ENCODE measurements at places on chromosomes 4 and X.

DNA sequence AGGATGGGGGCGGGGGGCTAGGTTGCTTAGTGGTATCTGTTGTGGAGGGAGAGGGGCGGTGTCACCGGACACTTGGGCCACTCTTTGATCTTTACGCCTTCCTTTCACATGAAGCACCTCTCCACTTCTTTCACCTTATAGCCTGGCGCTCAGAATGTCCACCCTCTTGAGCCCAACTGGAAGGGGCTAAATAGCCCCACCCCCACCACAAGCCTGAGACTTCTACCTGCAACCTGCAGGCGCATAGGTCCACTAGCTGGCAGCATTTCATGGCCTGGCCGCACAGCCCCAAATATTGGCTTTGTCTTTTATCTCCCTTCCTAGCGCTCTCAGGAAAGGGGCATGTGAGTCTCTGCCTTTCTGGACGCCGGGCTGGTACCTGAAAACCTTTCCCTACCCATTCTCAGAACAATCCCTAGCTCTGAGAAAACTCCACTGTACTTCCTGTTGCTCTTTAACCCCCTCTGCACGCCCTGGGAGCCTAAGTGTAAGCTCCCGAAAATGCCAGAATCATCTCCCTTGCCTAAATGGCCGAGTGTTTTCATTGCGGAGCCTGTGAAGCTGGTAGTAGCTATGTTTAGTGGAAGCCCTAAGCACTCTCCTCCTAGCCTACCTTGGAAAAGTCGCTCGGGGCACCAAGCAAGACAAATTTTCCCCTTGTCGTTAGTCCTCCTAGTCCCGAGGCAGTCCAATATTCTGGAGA, 1.2 kb upstream of the TRPC5 start:
- DNase-seq: no peak

DNA sequence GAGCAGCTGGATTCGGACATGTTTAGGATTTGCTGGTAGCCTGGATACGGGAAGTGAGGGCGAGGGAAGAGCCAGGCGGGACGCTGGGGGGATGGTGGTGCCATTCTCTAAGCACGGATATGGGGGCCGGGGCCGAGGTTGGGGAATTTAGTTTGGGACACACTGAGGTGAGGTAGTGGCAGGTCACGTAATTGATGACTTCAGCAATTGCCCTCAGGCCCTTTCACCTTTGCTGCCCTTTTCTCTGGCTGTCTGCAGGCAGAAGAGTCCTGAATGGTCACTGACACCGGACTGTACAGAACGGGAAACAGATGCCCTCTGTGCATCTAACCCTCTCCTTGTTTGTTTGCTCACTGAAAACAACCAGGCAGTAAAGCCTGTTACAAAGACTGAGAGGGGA, 16.9 kb upstream of the HMGB3 start:
- DNase-seq: no peak

GRCh38 chr4:126993351-126993750, 639.4 kb upstream of the INTU start:
- no peak for DNase-seq

DNA sequence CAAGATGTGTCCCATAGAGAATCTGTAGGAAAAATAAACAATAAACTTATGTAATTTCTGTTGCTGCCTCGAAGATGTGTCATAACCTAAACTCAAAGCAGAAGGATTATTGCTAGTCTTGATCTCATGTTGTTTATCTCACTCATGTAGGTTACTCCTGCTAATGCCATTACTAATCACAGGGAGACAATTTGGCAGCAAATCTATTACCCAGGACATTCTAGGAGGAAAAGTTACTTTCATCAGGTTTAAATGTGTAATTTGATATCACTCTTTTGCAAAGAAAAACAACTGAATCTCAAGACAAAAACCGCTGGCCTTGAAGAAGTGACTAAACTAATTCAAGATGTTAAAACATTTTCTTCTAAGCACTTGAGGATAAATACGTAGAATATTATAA, 34.0 kb downstream of the LDOC1 start:
- DNase-seq: no peak

GRCh38 chr4:55993994-55994663, 45.4 kb downstream of the CEP135 start:
- DNase-seq: no peak

GRCh38 chr4:47915378-47915777, 995 bp upstream of the NFXL1 start:
- DNase-seq: no peak

- DNase-seq: no peak
These were observed 78.5 kb upstream of the NLGN4X start for GRCh38 chrX:6307156-6307555.

DNA sequence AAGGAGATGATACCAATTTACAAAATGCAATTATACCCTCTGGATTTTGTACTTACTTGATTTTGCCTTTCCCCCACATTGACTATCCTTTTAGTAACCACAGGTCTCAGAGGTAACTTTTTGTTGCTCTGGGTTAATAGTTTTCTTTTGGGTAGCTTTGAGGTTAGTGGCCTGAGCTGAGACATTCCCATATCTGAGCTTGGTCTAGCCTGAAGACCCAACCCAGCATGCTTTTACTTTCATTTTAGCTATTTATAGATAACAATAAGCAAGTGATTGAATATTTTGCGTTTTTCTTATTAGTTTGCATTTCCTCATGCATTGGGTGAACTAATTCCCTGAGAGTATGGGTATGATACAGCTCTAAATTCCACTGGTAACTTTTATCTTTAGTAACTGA, 11.8 kb downstream of the HTN1 start:
- DNase-seq: no peak

GRCh38 chr4:153248641-153249198, 44.5 kb downstream of the TRIM2 start:
- peak; percentile 39 for DNase-seq

DNA sequence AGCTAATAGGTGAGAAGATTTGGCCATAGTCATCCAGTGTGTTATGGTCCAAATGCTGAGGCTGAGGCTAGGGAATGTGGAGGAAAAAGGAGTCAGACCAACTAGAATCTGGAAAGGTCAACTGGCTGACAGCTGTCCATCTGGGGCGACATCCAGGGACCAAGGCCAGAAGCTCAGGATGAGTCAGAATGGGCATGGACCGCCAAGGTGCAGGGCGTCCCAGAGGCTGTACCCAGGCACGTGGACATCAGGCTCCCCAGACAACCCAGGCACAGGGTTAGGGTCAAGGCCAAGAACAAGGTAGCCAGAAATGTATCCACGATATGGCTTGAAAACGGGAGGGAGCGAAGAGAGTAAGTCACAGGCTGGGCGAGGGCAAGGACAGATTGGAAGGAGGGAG, 26.1 kb upstream of the PTTG2 start:
- no peak for DNase-seq

DNA sequence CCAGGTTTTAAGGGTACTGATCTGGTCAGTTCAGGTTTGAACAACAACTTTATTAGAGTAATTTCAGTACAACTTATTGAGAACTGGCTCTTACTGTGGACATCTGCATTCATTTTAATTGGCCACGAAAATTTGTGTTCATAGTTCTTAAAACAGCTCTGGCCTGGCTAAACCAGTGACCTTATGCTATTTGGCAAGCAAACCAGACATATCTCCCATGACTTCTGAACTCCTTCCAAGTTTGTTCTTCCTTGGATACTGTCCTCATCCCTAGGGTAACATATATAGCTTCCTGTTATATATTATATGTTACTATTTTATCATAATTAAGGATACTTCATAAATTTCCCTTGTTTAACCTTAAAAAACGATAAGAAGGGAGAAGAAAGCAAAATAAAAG, 841.9 kb downstream of the TRAM1L1 start:
- DNase-seq: no peak

- no peak for DNase-seq
These were observed 63.3 kb upstream of the GK2 start for GRCh38 chr4:79471309-79471708.

DNA sequence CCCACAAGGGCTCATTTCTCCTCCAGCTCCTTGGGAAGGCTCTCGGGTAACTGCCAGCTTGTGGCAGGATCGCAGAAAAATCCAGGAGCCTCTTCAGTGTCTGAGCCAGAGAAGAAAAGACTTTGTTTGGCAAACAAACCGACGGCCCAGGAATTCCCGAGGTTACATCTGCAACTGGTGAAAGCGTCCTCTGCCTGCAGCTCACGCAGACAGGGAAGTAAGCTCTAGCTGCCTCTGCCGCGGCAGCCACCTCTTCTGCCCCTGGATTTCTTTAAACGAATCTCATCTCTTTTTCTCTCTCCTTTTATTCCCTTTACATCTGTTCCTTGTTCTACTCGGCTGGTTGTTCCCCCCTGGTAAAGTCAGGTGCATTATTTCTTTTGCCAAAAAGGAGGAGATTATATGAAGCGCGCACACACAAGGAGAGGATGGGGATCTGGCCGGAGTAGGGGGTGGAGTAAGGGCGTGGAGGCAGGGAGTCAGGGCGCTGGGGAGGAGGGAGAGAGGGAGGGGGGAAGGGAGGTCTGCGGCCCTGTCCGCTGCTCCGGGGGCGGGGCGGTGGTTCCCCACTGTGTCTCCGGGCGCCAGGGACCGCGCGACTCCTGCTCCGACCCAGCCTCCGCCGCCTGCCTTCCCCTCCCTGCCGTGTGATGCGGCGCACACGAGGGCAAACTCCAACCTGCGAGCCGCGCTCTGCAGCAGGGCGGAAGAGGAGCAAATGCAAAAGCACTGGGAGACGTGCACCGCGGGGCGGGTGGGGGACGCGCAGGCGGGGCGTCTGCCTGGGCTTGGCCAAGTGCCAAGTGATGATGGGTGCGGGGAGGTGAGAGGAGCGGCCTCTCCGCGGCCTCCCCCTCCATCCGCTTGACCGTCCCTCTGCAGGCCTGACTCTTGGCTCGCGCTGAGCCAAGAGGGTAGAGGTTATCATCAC, at the start of gene DCHS2:
DCHS2 (minus strand) TSS at position 459 of the 931 bp plus-strand sequence; CDS start at position 15, 444 bp downstream.
- DNase-seq: no peak

GRCh38 chr4:8353912-8354453, 84.4 kb downstream of the HTRA3 start:
- DNase-seq: no peak

- DNase-seq: no peak
These were observed 22.8 kb upstream of the GPR78 start for GRCh38 chr4:8557151-8558076.

DNA sequence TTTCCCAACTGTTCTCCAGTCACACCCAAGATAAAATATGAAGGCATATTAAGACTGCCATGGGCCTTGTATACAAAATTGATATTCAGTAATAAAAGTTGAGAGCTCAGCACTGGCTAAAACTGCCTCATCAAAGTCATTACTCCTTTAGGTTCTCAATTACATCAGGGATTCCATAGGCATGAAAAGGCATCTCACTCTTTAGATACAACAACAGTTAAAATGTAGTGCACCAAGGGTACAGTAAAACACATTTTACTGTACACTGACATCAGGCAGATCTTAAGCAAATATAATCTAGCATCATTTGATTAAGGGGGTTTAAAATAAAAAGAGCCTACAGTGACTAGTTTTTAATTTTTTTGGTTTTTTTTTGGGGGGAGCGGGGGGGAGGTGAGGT, 107.7 kb downstream of the PPP3CA start:
- DNase-seq: no peak

- no peak for DNase-seq
These were observed 76.0 kb downstream of the ABLIM2 start for GRCh38 chr4:8082517-8083055.

DNA sequence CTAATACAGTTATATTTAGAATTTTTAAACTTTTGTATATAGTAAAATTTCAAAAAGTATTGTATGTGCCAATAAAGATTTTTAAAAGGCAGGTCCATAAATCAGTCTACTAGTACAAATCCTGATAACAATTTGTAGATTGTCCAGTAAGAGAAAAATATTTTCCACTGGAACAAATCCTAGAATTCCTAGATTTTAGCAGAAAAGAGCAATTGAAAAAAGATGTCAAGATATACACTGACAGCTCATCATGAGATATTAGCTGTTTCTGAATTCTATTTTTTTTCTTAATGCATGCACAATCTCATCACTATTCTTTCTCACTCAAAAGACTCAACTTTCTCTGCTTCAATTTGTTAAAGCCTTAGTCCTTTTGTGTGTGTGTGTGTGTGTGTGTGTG, 289.2 kb upstream of the MAD2L1 start:
- no peak for DNase-seq

GRCh38 chrX:78922754-78923153, 22.4 kb upstream of the P2RY10 start:
- DNase-seq: no peak

Data from NCI-H1092 (cell line).